ENCODE measurements at places on chromosomes 11 and 22.
A peak's percentile ranks its signal among the peaks of the same experiment; 100 is the strongest.

- peak; percentile 23 for DNase-seq
These were observed 84.2 kb upstream of the GALNT18 start for GRCh38 chr11:11706028-11706427.

DNA sequence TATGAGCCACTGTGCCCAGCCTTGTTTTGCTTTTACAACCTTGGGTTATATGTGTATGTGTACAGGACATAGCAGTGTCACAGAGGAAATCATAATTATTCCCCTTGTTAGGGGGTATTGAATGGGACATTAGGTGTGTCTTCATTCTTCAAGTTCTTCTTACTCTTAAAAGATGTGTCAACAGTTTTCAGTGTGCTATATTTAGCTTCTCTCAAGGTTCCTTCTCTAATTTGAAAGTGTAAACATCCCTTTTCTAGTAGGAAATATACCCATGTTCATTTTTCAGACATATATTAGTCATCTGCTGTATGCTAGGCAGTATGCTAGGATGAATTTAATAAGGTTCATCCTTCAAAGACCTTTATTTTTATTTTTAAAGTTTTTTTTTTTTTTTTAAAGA lies 17.1 kb downstream of the PCF11 start:
- no peak for DNase-seq

- DNase-seq: no peak
These were observed 3.1 kb downstream of the PAX6 start for GRCh38 chr11:31807799-31808667.

- DNase-seq: no peak
These were observed 4.6 kb upstream of the CERK start for GRCh38 chr22:46742576-46743221.

- peak; percentile 48 for DNase-seq
These were observed 4.0 kb upstream of the HMOX1 start for GRCh38 chr22:35376728-35377472.

Data from NCI-H524 (cell line).